ENCODE measurements at places on chromosomes 7 and 10.

DNA sequence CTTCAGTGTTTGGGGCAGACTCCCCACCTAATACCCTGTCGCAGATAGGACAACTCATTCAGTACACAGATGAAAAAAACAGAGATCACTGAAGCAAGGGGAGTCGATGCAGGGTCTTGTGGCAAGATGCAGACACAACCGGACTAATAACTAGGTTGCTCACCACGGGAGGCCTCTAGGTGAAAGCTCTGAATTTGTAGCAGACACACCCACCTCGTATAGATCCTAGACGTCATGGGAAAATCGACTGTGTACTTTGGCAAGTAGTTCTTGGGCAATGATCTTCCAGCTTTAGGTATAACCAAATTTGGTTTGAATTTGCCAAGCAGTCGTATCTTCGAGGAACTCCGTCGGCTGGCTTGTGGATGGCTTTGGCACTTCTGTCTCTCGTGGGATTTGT is 88.1 kb downstream of the TCF7L2 start:
- DNase-seq: no peak

GRCh38 chr7:54615-55014 is 137.8 kb upstream of the FAM20C start:
- DNase-seq: no peak

DNA sequence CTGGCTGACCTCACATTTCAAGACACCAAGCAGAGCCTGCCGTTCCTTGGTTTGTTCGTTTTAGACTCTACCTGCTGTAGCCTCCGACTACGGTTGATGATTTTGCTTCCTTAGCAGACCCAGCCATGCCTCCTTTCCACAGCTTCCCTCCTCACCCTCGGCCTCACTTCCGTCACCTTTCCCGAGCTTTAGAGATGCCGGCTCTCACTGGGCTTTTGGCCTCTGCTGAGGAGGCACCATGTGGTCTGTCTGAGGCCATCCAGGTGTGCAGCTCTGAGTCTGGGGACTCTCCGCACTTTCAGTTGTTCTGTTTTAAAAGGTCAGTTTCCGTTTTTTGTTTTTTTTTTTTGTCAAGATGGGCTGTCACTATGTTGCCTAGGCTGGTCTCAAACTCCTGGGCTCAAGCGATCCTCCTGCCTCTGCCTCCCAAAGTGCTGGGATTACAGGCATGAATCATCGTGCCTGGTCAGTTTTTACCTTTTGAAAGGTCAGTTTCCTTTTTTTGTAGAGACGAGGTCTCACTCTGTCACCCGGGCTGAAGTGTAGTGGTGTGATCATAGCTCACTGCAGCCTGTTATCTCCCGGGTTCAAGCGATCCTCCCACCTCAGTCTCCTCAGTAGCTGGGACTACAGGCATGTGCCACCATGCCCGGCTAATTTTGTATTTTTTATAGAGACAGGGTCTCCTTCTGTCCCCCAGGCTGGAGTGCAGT is 11.7 kb downstream of the ORAI2 start:
- DNase-seq: no peak

- DNase-seq: no peak
These were observed 28.6 kb upstream of the ADD3 start for GRCh38 chr10:109979215-109979614.

DNA sequence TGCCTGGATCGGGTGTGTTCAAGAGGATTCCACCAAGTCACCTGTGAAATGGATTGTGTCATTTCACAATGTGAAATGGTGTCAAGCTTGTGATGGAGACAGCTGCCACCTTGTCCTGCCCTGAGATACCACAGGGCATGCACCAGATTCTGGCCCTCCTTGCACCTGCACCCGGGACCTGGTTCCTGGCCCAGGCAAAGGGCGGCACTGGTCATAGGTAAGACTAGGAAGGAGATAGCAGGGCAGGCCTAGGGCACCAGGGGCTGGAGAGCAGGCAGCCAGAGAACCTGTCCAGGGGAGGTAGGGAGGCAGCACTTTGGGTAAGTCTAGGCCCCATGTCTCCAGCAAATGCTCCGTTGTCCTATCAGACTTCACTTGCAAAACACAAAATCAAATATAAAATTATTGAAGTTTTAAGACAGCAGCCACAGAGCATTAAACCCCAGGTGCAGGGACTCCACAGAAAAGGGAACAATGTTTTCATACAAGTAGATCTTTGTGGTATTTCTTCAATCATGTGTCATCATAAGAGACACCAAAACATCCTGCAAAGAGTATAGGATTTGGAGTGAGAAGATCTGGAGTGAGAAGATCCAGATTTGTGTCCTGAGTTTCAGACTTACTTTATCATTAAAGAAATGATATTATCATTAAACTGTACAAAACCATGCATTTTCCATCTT is 22.7 kb upstream of the ZNF800 start:
- DNase-seq: no peak

GRCh38 chr7:98165827-98166667 is 45.2 kb upstream of the BHLHA15 start:
- DNase-seq: peak; percentile 17

DNA sequence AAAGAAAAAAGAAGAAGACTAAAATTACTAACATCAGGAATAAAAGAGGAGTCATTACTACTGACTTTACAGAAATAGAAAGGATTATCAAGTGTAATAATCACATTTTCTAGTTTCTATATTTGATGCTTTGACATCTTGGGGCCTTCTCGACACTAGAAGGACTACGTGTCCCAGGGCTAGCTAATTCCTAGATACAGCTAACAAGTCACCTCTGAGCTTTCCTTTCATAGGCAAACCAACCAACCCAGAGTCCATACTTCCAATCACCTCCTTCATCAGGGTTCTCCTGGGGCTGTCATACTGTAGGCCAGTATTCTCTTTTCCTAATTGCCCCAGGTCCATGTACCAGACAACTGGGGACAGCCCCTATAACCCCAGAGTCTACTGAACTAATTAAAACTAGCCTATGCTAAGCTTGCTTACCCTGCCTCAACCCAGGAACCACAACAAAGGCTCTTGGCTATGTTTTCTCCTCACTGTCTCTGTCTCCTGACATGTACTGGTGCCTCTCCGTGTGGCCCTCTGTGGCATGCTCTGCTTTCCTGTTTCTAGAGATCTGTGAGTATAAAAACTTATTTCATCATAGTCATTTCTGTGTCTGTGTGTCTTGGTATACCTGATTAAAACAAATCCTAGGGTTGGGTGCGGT is 6.7 kb upstream of the PARP12 start:
- DNase-seq: no peak

DNA sequence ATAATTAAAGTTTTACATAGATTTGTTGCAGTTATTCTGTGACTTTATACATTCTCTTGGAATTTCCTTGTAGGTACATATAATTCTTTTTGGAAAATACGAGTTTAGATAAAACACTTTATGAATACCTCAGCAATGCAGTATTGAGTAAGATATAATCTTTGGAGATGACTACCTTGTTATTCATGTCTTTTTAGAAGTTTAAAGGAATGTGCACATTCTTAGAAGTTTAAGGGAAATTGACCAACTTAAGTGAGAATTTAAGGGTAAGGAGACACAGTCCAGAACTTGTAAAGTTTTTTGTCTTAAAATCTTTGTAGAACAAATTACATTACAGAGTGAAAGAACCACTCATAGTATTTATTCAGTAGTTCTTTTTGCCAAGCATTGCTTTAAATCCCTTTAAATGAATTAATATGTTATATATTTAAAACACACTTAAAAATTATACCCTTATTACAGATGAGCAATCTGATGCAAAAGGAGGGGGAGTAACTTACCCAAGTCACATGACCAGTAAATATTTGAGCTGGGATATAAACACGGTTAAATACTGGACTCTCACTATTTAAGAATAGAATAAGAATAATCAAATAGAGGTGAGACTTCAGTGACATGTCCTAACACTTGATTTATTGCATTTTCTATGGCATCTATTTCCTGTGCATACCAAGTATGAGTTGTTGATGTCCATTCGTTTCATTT is 139.5 kb upstream of the FERD3L start:
- DNase-seq: no peak

DNA sequence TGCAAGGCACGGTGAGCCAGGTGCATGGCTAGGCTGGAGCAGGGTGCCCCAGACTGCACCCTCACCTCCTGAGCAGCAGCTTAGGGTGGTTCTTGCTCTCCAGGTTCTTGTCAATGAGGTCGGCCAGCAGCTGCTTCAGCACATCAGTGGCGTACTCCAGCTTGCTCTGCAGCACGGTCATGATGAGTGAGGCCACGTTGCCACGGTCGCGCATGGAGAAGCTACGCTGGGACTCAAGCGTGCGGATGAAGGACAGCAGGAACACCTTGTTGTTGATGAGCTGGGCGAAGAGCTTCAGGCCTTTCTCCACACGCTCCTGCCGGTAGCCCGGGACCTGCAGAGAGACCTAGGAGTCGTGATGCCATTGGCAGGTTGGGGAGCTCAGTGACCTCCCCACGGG is 408.0 kb downstream of the PLXNA4 start:
- no peak for DNase-seq
